CD4-positive, alpha-beta T cell treated with Interleukin-17A for 1 hour (primary cell): ENCODE measurements at places on chromosomes 7 and 10.

DNA sequence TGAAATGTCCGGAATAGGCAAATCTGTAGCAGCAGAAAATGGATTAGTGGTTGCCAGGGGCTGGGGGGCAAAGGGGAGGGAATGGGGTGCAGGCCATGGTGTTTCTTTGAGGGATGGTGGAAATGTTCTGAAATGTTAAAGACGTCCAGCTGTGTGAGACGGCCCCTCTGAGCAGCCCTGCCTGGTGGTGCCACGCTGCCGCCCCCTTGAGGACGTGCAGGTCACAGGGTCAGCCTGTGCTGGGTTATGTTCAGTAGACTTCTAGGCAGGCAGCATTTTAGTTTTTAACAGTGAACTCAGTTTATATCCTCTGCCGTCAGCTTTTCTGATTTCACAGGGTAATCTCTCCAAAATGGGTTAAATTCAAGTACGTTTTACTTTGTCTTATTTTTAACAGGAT is 9.4 kb downstream of the NUB1 start:
- peak; percentile 46 for DNase-seq

DNA sequence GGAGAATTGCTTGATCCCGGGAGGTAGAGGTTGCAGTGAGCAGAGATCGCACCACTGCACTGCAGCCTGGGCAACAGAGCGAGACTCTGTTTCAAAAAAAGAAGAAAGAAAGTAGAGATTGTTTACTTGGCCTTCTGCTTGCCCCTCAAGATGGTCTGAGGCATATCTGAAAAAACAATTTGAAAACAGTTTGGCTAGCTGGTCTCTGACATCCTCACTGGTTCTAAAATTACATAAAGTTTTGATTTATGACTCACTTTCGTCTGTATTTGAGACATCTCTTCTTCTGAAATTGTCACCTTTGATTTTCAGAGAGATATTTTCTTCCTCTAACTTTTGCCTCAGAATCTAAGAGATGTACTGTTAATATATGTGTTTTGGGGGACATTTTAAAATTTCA is 49.6 kb upstream of the HELLS start:
- DNase-seq, result no peak

DNA sequence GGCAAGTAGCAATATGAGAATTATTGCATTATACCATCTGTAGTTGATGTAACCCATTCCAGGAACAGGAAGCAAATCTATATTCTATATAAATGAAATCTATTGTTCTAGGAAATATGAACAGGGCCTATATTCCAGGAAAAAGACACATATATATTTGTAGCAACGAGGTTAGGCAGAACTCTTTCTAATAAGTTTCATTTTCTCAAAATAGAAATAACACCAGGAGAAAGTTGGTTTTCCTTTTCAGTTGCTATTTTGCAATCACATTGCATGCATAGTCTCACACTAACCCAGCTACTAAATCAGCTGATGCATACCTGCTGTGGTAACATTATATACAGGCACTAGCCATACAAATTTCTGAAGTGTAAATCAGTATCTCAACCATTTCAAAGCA is 6.2 kb upstream of the IFIT2 start:
- DNase-seq, result no peak

DNA sequence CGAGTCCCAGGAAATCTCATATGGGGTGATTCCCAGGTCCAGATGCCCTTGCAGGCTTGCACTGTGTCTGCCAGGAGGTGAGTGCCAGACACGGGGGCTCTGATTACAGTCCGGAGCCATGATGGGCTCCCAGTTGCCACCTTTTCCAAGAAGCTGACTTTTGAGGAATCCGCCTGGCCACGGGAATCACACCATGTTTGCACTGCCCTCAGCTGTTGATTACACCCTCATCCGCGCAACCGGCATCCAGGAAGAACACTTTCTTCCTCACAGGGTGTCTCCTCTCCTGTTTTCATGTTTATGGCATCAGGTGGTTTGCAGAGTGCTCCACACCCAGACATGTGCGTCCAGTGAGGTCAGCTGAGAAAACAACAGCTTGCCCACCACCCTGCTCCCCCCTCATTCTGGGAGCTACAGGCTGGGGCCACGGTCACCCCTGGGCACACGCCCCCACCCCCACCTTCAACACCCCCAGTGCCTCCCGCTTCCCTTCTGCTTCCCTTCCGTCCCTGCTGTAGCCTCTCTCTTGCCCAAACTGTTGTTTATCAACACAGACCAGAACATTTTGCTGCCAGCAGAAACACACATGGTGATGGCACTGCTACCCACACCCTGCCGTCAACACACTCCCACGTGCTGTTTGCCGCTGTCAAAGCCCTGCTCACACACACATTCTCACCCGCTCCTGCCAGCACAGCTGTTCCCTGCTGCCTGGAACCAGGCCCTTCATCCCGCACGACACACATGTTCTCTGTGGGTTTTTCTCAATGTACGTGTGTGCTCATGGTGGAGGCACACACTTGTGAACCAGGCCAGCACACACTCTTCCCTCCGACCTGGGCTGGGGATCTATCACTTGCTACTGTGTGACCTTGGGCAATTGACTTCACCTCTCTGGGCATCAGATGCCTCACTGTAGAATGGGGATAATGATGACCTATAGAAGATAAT is 35.8 kb downstream of the DDIT4 start:
- no peak for DNase-seq

- DNase-seq, result no peak
These were observed 28.9 kb upstream of the TRIM8 start for GRCh38 chr10:102615361-102615760.

DNA sequence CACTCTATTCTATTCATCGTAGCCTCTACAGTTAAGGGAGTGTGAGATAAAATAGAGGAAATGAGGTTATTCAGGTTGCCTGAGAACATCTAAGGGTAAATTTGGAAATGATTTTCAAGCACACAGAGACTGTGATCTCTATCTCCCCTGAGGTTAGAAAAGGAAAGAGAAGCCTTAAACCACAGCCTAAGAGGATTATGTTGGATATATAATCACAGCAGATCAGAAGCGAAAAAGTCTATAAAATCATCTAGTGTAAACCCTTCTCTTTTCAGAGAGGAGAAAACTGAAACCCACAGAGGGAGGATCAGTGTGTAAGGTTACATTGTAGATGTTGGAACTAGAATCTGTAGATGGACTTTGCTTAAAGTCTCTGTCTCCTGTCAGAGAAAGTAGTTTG is 90.6 kb upstream of the SEMA3E start:
- no peak for DNase-seq

GRCh38 chr10:113073549-113074189 is 123.6 kb downstream of the TCF7L2 start:
- DNase-seq, result no peak

GRCh38 chr10:133292919-133293809 is 15.5 kb downstream of the TUBGCP2 start:
- no peak for DNase-seq

DNA sequence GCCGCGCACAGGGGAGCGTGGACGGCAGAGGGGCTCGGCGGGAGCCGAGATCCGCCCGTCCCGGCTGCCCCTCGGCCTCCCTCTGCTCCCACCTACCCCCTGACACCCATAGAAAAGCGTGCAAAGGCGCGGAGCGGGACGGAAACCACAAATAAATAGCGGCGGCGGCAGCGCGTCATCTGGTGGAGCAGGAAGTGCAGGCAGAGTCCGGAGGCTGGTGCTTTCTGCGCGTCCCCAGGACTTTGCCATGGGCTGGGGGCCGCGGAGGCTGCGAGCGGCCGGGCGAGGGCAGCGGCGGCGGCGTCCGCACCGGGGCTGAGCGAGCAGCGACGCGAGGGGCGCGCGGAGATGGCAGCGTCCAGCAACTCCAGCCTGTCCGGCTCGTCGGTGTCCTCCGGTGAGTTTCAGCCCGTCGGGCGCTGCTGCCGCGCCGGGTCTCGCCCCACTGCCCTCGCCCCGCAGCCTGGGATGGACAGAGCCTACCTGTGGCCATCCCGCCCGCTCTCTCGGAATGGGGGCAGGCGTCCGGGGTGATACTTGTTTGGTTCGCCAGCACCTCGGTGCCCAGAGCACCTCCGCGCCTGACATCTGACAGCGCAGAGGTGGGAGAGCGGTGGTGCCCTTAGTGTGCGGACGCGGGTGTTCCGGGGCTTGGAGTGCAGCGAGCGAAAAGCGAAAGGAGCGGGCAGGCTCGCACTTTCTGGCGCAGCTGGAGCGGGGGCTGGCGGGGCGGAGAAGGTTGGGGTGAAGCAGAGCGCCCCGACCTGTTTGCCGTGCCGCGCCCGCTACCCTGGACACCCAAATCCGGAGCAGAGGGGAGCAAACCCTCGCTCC is at the start of gene CHN2:
Gene CHN2, plus strand, starts transcription at position 182 of the 834 bp plus-strand sequence.
- peak; percentile 67 for DNase-seq

GRCh38 chr10:36721871-36722270 is 403.5 kb upstream of the ANKRD30A start:
- DNase-seq, result no peak

- DNase-seq, result no peak
These were observed 12.5 kb downstream of the PROSER2 start for GRCh38 chr10:11835704-11836103.

DNA sequence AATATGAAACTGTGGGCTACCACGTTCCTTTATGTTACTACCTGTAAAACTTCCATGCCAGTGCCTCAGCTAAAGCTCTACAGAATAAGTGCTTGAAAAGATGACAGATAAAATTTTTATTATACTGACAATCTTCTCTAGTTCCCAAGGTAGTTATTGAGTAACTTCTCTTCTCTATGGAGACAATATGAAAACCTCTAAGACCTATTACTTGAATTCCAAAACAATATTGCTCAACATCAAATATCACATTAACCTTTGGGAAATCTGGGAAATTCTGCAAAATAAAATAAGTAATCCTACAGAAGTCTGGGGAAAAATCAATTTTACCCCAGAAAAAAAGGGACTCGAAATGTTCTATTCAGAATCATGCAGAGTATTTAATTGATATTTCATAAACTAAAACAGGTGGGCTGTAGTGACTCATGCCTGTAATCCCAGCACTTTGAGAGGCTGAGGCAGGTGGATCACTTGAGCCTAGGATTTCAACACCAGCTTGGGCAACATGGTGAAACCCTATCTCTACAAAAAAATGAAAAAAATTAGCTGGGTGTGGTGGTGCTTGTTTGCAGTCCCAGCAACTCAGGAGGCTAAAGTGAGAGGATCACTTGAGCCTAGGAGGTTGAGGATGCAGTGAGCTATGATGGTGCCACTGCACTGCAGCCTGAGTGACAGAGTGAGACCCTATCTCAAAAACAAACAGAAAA is 23.8 kb upstream of the ANK3 start:
- DNase-seq, result no peak

- no peak for DNase-seq
These were observed 34.9 kb downstream of the IL15RA start for GRCh38 chr10:5942474-5942873.

- DNase-seq, result no peak
These were observed 64.4 kb upstream of the HECTD2 start for GRCh38 chr10:91345716-91346115.

- DNase-seq, result no peak
These were observed 141.1 kb upstream of the CDK13 start for GRCh38 chr7:39808796-39809481.

DNA sequence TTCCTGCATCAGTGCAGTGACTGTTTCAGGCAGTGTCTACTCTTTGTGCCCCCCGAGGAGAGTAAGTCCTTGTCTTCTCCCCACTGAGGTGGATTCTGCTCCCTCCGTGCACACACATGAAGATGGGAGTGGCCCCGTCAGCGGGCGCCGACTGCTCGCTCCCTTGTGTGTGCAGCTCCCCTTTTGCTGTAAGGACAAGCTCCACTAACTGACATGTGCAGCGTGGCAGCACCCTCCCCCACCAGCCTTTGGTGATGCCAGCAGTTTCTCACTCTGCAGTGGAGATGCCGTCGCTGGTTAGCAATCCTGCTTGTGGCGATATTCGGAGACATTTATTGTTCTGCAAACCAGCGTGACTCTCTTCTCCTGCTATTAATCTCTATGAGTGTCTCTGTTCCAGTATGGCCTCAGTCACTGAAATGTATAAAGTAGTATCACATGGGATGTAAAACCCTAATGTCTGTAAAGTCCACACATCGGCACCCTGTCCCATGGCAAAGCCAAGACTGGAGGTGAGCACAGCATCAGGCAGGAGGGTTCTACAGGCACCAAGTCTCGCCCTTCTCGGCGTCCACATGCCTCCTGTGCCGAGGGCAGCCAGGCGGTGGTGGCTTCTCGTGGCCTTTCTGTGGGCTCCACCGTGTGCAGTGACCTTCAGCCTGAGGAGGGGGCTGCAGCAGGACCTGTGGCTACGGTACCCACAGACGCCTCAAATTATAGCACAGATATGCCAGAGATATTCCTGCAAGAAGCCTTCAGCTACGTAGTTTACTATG is 202.7 kb downstream of the EBF3 start:
- DNase-seq, result no peak

DNA sequence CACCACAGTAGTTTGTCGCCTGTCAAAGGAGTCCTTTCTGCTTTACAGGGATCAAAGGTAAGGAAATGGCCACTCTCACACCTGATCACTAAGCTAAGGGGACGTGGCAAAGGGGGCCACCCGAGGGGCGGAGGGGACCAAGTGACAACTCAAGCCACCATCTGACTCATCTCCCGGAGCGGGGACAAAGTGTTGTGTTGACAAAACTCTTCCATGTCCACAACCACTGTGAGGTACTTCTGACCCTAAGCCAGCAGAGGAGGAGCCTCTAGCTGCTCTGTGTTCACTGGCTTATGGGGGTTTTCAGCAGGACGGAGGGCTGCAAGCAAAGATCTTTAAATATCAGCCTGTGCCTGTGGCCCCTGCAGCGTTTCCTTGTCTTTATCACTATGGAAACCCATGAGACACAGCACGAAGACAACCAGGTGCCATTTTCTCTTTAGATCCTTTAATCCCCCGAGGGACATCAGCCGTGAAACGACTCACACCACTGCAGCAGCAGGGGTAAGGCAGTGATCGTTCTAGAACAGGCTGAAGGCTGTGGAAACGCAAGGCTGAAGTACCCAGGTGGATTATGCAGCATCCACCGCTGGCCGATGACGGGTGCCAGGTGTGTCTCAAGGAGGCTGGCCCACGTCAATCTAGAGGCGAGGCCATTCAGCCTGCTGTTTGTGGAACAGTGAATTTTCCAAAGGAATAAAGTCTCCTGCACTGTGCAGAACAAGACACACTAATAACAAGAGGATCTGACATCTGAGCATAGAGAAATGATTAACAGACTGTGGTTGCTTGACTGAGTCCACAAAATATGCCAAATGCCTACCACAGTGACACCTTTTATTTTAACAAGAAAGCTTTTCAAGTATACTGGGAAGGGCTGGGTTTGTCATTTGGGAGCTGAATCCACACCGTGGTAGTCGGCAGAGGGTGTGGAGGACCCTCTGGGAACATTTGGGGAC is 26.6 kb upstream of the DDC start:
- no peak for DNase-seq

- DNase-seq, result no peak
These were observed 66.9 kb upstream of the ARHGAP21 start for GRCh38 chr10:24790599-24790998.

GRCh38 chr7:7971308-7972040 is 2.9 kb downstream of the GLCCI1 start:
- no peak for DNase-seq

GRCh38 chr10:113097036-113097435 is 147.0 kb downstream of the TCF7L2 start:
- no peak for DNase-seq

- DNase-seq, result no peak
These were observed 485.1 kb upstream of the KLF6 start for GRCh38 chr10:4270116-4270515.

GRCh38 chr10:70458329-70459060 is 17.0 kb upstream of the NODAL start:
- DNase-seq, result no peak

- no peak for DNase-seq
These were observed 1093.6 kb upstream of the GHITM start for GRCh38 chr10:83045731-83046130.

GRCh38 chr10:119350502-119351097 is 143.2 kb downstream of the GRK5 start:
- no peak for DNase-seq

- DNase-seq, result no peak
These were observed 576.7 kb upstream of the POT1 start for GRCh38 chr7:125506331-125506730.
